ENCODE measurements at places on chromosomes 6 and 20.

- DNase-seq = no peak
Observed at GRCh38 chr20:6606651-6607050, 160.8 kb upstream of the BMP2 start.

- DNase-seq = peak; percentile 81
Observed at GRCh38 chr6:70280400-70280853, 22.5 kb downstream of the COL9A1 start.

- no peak for DNase-seq
Observed at GRCh38 chr6:22737331-22737730, 168.0 kb downstream of the HDGFL1 start.

- DNase-seq = peak; percentile 25
Observed at GRCh38 chr6:57198926-57199636, 23.0 kb downstream of the RAB23 start.

- no peak for DNase-seq
Observed at GRCh38 chr6:2166717-2167116, 78.7 kb downstream of the GMDS start.

DNA sequence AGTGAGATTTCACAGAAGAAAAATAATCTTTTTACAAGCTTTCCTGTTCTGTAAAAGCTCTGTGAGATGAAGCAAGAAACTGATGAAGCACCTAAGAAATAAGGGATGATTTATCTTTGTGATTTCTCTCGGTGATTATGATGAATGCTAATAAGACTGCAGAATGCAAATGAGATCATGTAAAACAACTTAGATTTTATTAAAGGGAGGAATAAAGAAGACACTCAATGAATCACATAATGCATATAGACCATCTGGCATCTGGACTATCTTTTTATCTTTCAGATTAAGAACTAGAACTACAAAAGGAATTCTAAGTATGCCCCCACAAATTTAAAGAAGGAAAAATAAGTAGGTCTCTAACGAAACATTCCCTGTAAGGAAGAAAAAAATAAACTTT, 361.5 kb upstream of the OPRM1 start:
- DNase-seq = no peak

DNA sequence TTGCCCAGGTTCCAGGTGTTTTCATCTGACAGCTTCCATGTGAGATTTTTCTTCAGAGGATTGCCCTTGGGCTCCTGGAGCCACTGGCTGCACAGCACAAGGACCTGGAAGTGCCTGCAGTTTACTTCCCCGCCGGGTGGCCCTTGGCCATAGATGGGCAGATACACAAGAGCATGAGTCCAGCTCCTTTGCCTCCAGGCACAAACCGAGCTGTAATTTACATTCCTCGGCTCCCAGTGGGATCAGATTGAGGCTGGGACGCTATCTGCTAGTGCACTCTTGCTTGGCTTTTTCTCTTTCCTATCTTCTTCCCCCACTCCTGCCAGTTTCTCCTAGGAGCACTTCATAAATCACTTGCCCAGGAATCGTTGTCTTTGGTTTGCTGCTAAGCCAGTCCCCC, 85.4 kb upstream of the RALY start:
- DNase-seq = no peak

- DNase-seq = no peak
Observed at GRCh38 chr6:157107915-157108651, 215.2 kb downstream of the TMEM242 start.

GRCh38 chr6:131643855-131644460, 6.9 kb downstream of the ENPP3 start:
- no peak for DNase-seq

GRCh38 chr6:77371748-77372147, 91.5 kb downstream of the HTR1B start:
- no peak for DNase-seq

DNA sequence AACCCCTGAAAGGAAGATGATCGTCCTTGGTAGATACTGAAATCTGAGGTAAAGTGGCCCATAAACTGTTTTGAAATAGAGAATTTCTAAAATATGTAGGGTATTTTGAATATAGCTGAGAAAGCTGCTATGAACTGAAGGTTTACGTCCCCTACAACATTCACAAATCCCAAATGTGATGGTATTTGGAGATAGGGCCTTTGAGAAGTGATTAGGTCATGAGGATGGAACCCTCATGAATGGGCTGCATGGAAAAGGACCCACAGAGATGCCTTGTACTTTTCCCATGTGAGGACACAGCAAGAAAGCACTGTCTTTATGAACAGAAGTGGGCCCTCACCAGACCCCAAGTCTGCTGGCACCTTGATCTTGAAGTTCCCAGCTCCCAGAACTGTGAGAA, 6.8 kb upstream of the PNISR start:
- no peak for DNase-seq

GRCh38 chr20:59664421-59664941, 60.1 kb downstream of the PHACTR3 start:
- DNase-seq = no peak

DNA sequence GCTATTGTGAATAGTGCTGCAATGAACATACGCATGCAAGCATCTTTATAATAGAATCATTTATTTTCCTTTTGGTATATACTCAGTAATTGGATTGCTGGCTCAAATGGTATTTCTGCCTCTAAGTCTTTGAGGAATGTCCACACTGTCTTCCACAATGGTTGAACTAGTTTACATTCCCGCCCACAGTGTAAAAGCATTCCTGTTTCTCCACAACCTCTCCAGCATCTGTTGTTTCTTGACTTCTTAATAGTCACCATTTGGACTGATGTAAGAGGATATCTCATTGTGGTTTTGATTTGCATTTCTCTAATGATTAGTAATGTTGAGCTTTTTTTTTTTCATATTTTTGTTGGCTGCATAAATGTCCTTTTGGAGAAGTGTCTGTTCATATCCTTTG, 208.7 kb downstream of the PHF3 start:
- DNase-seq = no peak

DNA sequence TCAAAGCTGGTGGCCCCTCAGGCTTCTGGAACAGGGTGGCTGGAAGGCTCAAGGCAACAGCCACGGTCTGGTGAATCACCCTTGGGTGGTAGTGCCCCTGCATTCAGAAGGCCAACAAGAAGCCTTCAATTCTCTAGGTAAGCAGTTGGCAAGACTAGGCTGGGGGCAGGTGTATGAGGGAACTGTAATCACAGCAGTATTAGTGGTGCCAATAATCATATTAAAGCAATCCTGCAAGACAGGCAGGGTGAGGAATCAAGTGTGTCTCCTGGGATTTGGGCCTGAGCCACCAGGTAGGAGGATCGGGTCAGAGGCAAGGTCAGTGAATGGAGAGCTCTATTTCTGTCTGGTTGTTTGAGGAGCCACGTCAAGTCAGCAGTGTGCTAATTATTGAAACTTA, 24.9 kb upstream of the SCUBE3 start:
- no peak for DNase-seq

DNA sequence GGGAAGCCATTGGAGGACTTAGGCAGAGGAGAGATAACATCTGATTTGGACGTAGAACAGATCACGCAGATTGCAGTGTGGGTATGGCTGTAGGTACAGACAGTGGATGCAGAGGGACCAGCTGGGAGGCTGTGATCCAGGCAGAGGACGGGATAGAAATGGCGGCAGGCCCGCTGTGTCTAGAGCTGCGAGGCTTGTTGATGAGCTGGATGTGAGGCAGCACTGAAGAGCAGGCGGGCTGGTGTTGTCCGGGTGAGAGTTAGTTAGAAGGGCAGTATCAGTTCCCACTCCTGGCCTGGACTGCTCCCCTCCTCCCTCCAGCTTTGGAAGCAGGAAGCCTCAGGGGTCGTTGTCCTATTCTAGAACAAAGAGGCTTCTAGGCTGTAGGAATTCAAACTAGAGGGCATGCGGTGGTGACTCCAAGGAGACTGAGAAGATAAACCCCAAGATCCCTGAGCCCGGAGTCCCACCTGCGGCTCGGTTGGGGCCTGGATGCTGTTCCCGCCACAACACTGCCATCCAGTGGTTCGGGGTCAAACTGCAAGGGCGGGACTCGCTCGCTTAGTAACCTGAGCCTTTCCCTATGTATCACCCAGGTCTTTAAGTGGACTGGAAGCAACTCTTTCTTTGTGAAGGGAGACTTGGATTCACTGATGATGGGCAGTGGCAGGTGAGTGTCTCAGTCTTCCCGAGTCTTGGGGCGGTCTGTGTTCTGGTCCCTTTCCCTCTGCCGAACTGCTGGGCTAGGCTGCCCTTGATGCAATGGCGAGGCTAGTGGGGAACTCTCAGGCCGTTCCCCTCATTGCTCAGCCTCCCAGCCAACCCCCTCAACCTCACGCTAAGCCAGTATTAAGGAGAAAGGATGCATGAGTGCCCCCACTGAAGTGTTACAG, 11.2 kb downstream of the TLDC2 start:
- peak; percentile 63 for DNase-seq

- no peak for DNase-seq
Observed at GRCh38 chr6:150659046-150659763, 59.5 kb downstream of the PLEKHG1 start.

DNA sequence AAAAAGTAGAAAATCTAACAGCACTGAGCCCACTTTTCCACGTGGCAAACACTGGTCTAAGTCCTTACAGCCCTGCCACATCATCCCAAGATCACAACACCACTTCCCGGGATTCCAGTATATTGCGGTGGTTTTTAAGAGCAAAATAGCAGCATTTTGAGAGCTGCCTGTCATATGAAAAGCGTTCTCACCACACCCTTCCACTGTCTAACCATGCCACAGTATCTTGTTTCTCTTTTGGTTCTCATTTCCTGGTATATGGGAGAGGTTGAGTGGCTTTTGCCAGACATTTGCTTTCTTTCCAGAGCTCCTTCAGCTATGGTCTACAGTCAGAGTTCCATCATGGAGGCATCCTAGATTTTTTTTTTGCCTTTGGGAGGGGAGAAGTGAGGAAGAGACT, 243.0 kb downstream of the TSHZ2 start:
- DNase-seq = peak; percentile 53

DNA sequence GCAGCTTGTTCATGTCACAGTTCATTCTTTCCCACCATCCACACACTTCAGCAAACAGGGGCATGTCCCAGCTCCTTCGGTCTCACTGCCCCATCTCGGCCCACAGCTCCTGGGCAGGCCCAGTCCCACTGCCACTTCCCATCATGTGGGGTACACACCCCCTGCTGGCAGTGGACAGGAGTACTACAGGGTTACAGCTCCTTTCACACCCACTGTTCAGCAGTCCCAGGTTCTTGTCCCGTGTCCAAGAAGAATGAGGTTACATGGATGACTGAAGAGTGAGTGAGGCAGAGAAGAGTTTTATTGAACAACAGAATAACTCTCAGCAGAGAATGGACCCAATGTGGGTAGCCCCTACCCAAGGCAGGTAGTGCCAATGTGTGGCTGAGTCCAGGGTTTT, 77.8 kb upstream of the SMLR1 start:
- DNase-seq = no peak
